ENCODE measurements at places on chromosomes 13 and 19.

- DNase-seq = no peak
Observed at GRCh38 chr13:98972627-98973026, 5.2 kb downstream of the DOCK9 start.

DNA sequence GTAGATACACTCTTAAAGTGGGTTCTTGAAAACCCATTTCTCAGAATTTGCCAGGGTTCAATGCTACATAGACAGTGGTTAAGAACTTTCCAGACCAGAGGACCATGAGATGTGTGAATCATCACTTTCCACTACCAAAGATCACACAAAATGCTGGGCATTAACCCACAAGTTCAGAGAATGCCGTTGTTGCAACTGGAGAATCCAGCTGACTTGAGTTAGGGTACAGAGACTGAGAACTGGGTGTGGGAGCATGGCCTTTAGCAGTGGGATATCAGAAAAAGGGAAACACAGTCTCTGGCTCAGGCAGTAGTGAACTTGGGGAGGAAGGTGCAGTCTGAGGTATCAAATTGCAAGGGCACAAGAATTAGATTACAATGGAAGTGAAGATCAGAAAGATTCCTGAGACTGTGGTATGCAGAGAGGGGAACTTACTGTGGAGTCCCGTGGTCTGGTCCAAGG lies 51.5 kb upstream of the WDFY2 start:
- no peak for DNase-seq

DNA sequence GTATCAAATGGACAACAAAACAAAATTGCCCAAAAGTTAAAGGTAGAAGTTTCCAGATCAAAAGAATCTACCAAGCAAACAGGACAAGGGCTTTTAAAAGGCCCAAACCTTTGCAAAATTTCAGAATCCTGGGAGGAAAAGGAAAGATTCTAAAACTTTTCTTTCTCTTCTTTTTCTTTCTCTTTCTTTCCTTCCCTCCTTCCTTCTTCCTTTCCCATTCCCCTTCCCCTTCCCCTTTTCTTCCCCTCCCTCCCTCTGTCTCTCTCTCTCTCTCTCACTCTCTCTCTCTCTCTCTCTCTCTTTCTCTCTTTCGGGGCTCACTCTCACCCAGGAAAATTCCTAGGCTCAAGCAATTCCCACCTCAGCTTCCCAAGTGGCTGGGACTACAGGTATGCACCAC lies 4.2 kb upstream of the PDCD5 start:
- DNase-seq = no peak

GRCh38 chr19:58097349-58097748 lies 682 bp downstream of the ZSCAN18 start:
- DNase-seq = no peak

GRCh38 chr13:50587115-50587514 lies 256.4 kb downstream of the DLEU7 start:
- no peak for DNase-seq

DNA sequence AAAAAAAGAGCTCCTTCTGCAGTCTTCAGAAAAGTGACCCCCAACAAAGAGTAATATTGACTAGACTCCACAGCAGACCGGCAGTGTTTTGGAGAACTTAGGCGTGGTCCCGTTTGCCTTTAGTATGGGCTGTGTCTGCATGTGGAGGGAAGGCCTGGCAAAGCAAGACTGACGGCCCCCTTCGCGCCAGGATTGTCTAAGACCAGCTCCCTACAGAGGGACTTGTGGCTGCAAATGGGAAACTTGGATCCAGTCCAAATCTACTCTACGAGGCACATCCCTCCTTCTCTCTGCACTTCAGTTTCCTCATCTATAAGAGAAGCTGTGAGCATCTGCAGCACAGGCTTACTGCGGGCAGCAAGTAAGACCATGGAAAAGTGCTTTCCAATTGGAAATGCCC lies 350.0 kb downstream of the ZNF536 start:
- no peak for DNase-seq

GRCh38 chr19:33208904-33209849 lies 15.0 kb downstream of the LRP3 start:
- DNase-seq = no peak

- no peak for DNase-seq
Observed at GRCh38 chr13:47170971-47171370, 274.1 kb upstream of the HTR2A start.

GRCh38 chr13:40252241-40252640 lies 414.2 kb downstream of the FOXO1 start:
- DNase-seq = no peak

GRCh38 chr13:32211813-32212212 lies 103.3 kb downstream of the ZAR1L start:
- DNase-seq = no peak

GRCh38 chr19:1247748-1248138 lies 640 bp upstream of the MIDN start:
- DNase-seq = no peak

DNA sequence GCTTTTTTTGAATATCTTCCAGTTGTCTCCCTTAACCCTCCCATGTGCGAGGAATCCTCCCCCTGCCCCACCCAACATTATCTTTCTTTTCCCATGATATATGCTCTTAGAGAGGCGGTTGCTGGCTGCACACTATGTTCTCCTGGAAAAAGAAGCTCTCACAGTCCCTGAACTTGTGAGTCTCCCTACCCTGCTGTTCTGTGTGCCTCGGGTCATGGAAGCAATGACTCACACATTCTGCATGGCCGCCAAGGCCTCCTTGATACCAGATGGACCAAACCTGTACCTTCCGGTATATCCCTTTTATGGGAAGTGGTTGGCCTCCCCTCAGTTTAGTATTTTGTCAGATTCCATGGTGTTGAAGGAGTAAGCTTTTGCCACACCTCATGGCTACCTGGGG lies 705.4 kb downstream of the SLITRK6 start:
- DNase-seq = no peak

DNA sequence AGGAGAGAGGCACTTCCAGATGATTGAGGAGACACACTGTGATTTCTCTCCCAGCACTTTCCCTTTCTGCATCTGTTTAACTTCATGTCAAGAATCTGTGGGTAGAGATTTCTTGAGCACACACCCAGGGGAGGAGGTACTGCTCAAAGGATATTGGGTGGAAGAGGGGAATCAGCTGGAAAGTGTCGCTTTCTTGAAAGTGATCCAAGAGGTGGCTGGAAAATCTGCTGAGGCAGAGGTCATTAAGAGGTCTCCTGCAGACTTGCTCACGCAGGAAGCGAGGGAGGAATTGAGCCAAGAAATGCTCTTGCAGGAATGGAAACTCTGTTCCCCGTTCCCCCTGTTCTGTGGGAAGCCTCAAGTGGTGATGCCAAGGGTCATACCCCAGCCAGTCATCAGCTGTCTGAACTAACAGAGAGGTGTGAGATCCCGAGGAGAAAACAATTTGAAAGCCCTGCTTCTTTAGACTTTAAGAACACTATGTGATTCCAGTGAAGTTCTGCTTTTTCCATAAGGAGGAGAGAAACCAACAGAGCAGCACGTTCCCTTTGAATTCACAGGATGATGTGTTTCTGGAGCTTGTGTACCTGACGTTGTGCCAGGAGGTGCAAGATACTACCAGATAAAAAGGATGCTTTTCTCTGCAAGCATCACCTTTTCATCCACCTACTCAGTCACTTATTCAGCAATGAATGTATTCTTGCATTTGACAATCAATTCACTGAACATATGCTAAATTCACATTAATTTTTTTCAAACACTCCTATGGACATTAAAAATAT lies 163.4 kb upstream of the GPR12 start:
- no peak for DNase-seq

- DNase-seq = peak; percentile 78
Observed at GRCh38 chr19:6481541-6482342, at the start of gene DENND1C. Gene DENND1C (minus strand): TSS chr19:6481787. CDS start chr19:6481695, 92 bp downstream.

- no peak for DNase-seq
Observed at GRCh38 chr13:76463314-76463713, 422.9 kb downstream of the KCTD12 start.

DNA sequence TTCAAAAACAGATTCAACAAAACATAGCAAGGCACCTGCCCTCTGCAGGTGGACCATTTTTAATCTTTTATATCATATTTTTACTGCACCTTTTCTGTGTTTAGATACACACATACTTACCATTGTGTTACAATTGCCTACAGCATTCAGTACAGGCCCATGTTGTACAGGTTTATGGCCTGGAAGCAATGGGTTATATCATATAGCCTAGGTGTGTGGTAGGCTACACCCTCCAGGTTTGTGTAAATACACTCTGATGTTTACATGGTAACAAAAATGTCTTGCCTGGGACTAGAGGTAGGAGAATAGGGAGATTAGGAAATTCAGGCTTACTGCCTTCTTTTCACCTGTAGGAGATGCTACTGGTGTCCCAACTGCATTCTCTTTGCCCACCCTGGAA lies 8.2 kb upstream of the UBAC2 start:
- DNase-seq = no peak

DNA sequence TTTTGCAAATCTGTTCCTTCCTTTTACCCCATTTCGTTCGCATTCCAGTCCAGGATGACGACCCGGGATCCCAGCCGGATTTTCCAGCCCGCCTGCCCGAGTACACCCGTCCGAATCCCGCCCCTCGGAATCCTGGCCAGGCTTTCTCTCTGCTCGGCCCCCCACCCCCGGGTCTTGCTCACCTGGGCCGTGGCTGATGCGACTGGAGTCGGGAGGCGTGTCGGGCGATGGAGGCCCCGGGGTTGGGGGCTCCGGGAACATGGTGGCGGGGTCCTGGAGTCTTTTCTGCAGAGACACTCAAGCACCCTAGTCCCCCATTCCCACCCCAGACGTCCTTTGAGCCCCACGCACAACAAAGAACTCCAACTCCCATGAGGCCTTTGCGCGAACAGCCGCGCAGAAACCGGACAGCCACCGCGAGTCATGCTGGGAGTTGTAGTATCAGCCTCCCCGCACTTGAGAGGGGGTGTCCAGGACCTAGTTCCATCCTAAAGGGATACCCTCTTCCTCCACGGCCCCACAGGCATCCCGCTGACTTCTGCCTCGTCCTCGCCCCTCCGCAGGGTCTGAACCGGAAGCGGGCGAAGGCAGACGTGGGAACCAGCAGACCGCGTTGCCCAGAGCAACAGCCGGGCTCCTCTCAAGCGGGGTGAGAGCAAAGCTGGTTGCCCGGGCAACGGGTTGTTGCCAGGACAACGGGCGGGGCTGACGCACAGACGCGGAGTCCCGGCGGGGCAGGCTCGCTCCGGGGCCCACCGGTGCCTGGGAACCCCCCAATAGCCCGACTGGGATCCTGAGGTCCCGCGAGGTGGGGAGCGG lies 1.1 kb downstream of the SYT5 start:
- DNase-seq = peak; percentile 94

GRCh38 chr19:29489172-29489951 lies 36.4 kb upstream of the VSTM2B start:
- DNase-seq = no peak

DNA sequence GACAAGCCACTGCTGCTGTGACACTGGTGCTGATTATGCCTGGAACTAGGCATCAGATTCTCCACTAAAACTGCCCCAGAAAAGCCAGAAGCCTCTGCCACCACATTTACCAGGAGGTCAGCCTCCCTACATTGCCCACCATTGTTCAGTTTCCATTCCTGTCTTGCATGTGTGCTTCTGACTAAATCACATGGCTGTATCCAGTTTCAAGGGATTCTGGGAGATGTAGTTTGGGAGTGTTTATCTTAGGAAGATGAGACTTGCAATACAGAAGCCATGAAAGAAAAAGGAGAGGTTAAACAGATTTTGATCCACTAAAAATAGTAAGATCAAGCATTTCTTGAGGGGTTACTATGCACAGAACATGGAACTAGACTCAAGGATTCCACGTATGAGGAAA lies 40.7 kb upstream of the SERPINE3 start:
- DNase-seq = no peak

- no peak for DNase-seq
Observed at GRCh38 chr19:52101866-52102562, 6.4 kb upstream of the ZNF841 start.

DNA sequence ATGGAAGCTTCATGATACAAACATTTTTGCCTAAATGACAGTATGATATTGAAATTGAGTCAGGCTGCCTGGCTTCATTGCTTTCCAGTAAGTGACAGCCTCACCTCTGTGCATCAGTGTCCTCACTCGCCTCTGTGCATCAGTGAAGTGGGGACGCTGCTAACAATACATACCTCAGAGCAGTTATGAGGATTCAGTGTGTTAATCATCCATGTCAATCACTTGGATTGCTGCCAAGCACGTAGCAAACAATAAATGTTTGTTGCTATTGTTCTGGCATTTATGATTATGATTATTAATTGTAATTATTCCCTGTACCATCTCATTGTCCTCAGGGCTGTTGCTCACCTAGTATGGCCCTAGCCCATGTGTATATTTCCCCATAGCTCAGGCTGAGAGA lies 8.8 kb downstream of the PPP2R1A start:
- no peak for DNase-seq

DNA sequence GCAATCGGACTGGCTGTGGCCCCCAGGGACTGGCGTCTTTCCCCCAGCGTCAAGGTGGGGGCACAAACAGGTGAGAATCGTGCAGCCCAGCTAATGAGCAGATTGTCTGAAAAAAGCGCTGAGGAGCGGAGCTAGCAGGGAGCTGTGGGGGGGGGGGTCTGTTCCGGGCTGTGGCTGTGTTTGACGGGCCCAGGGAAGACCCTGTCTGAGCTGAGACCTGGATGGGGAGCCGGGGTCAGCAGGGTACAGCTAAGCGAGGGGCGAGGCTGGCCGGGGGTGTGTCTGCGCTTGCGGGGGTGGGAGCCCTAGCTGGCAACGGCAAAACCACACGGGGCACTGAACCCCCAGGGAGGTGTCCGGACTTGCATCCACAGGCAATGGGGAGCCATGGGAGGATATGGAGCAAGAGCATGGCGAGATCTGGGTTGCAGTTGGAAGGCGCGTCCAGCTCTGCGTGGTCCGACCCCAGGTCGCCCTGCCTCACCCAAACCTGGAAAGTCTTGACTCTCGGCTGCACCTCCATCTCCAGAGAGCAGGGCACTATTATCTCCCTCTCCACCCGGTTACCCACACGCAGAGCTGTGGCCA lies 4.6 kb downstream of the LINGO3 start:
- no peak for DNase-seq

- no peak for DNase-seq
Observed at GRCh38 chr13:27601803-27602202, 18.5 kb downstream of the LNX2 start.

DNA sequence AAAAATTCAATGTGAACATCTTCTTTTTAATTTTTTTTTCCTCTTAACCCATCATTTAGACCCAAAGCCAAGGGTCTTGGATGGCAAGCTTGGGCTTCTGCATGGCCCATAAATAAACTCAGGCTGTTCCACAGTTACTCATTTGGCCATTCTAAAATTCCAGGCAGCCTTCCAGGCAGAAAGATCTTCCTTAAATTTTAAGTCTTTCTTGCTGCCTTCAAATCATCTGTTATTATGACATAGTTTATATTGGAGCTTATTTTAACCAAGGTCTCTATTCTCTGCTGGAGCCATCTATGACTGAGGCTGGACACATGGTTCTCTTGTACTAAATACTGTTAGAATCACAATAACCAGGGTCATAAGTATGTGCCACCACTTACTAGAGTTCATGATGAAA lies 317.3 kb upstream of the MAB21L1 start:
- no peak for DNase-seq

GRCh38 chr13:93413972-93414717 lies 187.5 kb downstream of the GPC6 start:
- no peak for DNase-seq

- no peak for DNase-seq
Observed at GRCh38 chr19:14795078-14795721, 16.8 kb upstream of the ADGRE2 start.

GRCh38 chr13:44313674-44314073 lies 60.0 kb upstream of the SERP2 start:
- no peak for DNase-seq

Data from CD4-positive, alpha-beta T cell treated with Interleukin-12 subunit alpha and Interleukin-12 subunit beta, for 1 hour (primary cell).